ENCODE measurements at places on chromosomes 5 and 9. TPM values are rescaled to one million over a fixed set of nuclear protein-coding genes. Genes with fewer than 3 reads are reported as not detected.
A peak's percentile ranks its signal among the peaks of the same experiment; 100 is the strongest.

DNA sequence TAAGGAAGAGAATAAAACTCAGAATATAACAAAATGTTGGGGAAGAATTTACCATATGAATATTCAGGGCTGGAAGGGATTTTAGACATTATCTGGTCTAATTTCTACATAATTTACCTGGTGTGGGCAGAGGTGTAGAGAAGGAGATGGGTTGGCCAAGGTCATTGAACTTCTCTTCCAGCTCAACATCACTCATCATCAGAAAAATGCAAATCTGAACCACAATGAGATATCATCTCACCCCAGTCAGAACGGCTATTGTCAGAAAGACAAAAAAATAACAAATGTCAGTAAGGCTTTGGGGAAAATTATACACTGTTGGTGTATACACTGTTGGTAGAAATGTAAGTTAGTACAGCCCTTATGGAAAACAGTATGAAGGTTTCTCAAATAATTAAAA, 121.7 kb downstream of the PTTG1 start:
- H3K27ac ChIP-seq = no peak overlapping the region
- DNase-seq = no peak
- H3K36me3 ChIP-seq = no peaks in the 10 kb centered on the region
- H3K4me1 ChIP-seq = no peaks in the 10 kb centered on the region
- H3K27me3 ChIP-seq = no peaks in the 10 kb centered on the region
- H3K4me3 ChIP-seq = no peak overlapping the region

DNA sequence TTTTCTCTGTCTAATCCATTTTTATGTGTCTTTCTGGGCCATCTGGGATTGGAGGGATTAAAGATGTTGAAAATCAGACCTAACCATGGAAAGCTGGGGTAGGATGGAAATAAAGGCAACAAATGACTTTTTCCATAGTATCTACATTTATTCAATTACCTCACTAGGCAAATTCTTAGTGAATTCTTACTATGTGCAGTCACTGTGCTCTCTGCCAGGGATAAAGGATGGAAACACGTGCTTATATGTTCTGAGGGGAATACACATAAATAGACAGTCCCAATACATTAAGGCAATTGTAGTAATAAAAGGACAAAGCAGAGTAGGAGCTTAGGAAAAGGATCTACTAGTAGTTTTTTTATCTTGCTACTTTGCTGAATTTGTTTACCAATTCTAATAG, 214.2 kb downstream of the PRR16 start:
- H3K36me3 ChIP-seq = no peaks in the 10 kb centered on the region
- no peak overlapping the region for H3K4me3 ChIP-seq
- no peaks in the 10 kb centered on the region for H3K4me1 ChIP-seq

- no peak for DNase-seq
- no peaks in the 10 kb centered on the region for H3K36me3 ChIP-seq
- H3K4me3 ChIP-seq = no peak overlapping the region
- no peak overlapping the region for H3K27ac ChIP-seq
- no peaks in the 10 kb centered on the region for H3K4me1 ChIP-seq
Measured at GRCh38 chr5:41649659-41650058, 139.3 kb upstream of the PLCXD3 start.

- H3K4me3 ChIP-seq = no peak overlapping the region
- H3K27ac ChIP-seq = no peak overlapping the region
- no peak for DNase-seq
- H3K4me1 ChIP-seq = no peaks in the 10 kb centered on the region
- H3K36me3 ChIP-seq = no peaks in the 10 kb centered on the region
- H3K27me3 ChIP-seq = no peaks in the 10 kb centered on the region
Measured at GRCh38 chr9:117466111-117466510, 51.3 kb upstream of the ASTN2 start.

DNA sequence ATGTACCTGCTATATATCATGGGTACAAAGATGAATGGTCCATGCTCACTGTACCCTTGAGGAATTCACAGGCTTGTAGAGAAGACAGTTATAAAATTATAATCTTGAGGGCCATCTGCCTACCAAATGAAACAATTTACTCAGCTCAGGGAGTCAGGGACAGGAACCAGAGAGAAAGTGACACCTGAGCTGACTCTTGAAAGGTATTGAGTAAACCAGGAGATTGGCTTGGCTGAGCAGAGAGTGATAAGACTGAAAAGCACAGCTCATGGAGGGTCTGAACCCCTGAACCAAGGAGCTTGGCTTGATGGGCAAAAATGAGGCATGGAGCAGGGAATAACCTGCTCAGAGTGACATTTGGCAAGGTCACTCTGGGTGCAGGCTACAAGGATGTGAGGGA, 147.3 kb downstream of the FAM114A2 start:
- H3K4me3 ChIP-seq = no peak overlapping the region
- no peaks in the 10 kb centered on the region for H3K4me1 ChIP-seq
- H3K27me3 ChIP-seq = no peaks in the 10 kb centered on the region

PCDHB4 gene
- total RNA-seq = 9.2 TPM

MAP1B gene
- 2,233 TPM for total RNA-seq

DNA sequence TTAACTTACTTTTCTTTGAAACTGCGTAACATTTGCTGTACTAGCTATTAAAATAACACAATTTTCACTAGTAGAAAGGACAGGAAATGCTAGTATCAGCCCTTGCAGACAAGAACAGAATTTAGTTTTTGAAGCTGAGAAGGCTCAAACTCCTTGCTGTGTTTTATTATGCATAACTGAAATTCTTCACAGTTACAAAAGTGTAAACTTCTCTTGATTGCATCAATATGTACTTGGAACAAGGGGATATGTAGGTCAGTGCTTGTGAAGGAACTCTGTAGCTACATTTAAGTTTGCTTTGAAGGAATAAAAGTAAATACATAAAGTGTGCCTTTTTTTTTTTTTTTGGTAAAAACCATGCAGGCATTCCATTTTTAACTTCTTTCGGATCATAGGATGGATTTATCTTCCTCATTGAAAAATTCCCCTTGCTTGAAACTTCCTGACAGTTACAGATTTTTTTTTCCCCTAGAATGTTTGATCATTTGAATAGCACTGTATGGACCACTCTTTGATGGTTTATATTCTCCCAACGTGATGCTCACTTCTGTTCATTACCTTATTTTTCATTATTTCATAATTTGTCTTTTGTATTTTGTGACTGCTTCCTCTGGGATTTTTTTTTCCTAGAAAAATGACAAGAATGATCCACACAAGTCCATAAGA, 94.9 kb upstream of the DAB2 start:
- no peak for DNase-seq
- no peak overlapping the region for H3K27ac ChIP-seq
- no peaks in the 10 kb centered on the region for H3K36me3 ChIP-seq
- no peak overlapping the region for H3K4me3 ChIP-seq
- H3K4me1 ChIP-seq = peaks cover 8% of the 10 kb centered on the region

- DNase-seq = no peak
- peak overlapping the region; percentile 80 for H3K4me3 ChIP-seq
- peak overlapping the region; percentile 98 for H3K27ac ChIP-seq
Measured at GRCh38 chr9:97985058-97985861, 2.1 kb downstream of the ANP32B start.

EGFLAM gene
- total RNA-seq = 19.5 TPM

IDNK gene
- total RNA-seq = 5.1 TPM

LHX3 gene
- not detected for total RNA-seq

DNA sequence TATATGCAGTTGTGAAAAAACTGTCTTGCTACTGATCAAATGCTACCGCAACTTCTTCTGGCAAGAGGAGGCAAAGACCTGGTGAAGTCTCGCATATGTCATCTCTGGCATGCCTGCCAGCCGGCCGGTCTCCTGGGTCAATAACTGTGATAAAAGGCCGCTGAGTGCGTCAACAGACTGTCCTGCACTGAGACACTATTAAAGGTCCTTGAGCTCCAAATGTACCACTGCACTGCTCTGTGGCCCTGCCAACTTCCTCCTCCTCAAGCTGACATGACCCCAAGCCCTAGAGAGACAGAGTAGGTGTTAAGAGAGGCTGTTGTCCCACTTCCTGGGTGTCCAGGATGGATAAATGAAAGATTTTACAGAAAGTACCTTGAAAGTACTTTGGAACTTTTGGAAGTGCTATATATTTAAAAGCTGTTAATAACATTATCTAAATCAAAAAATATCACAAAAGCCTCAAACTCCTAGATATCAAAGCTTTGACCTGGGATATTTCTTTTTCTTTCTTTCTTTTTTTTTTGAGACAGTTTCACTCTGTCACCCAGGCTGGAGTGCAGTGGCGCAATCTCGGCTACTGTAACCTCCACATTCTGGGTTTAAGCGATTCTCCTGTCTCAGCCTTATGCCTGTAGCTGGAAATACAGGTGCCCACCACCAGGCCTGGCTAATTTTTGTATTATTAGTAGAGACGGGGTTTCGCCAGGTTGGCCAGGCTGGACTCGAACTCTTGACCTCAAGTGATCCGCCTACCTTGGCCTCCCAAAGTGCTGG, 31.5 kb downstream of the RAPGEF1 start:
- H3K36me3 ChIP-seq = no peaks in the 10 kb centered on the region
- no peak overlapping the region for H3K4me3 ChIP-seq
- no peaks in the 10 kb centered on the region for H3K27me3 ChIP-seq
- H3K4me1 ChIP-seq = peaks cover 8% of the 10 kb centered on the region
- peak overlapping the region; percentile 71 for H3K27ac ChIP-seq

DNA sequence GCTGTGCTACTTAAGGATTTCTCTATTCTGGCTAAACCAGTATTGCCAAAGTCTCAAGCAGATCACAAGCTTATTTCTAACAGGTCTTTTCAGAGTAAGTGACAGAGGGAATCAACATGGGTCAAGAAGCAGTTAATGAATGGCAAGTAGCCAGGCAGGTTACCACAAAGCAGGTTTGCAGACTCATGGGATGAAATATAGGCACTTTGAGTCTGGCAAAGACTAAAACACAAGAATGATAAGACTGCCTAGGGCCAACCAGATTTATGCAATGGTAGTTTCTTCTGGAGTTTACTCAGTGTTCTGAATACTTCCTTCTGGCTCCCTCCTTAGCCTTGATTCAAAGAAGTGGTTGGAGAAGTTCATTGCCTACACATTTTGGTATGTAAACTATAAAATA, 3.6 kb downstream of the HMGCS1 start:
- DNase-seq = no peak
- H3K27ac ChIP-seq = peak overlapping the region; percentile 8
- H3K4me3 ChIP-seq = no peak overlapping the region
- H3K4me1 ChIP-seq = peaks cover 17% of the 10 kb centered on the region
- H3K27me3 ChIP-seq = no peaks in the 10 kb centered on the region

DNA sequence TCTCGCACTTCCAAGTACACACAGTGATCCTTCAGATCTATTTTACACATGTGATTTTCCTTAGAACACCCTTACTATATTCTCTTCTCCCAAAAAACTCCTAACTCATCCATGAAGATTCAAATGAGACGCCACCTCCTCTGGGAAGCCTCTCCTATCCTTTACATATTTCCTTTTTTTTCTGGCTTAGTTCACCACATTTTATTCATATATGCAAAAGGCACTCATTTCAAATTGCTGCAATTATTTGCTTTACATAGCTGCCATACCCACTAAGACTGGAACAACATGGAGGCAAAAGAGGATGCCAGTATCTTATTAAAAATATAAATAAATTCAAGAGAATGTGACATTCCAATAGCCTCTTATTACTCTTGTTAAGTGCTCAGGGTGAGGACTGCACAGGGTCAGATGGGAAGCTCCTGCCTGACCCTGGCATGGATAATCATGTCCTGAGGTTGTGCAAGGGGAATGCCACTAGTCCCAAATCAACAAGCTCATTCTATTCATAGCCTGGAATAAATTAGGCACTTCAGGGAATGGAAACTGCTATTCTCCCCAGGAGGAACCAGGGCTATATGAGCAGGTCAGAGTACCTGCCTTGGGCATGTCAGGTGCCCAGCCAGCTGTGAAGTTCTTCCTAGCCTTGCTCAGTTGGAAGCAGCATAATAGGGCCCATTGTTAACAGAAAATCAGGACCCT, 262.9 kb downstream of the FBXL17 start:
- no peak for DNase-seq
- H3K36me3 ChIP-seq = no peaks in the 10 kb centered on the region
- no peaks in the 10 kb centered on the region for H3K4me1 ChIP-seq
- no peak overlapping the region for H3K27ac ChIP-seq
- no peaks in the 10 kb centered on the region for H3K27me3 ChIP-seq

TLR4 gene
- 71.2 TPM for total RNA-seq

CYSRT1 gene
- total RNA-seq = 0.66 TPM

GRCh38 chr9:74910036-74910435, 22.3 kb upstream of the TRPM6 start:
- H3K27ac ChIP-seq = no peak overlapping the region
- no peak overlapping the region for H3K4me3 ChIP-seq
- no peaks in the 10 kb centered on the region for H3K27me3 ChIP-seq
- no peaks in the 10 kb centered on the region for H3K36me3 ChIP-seq
- DNase-seq = no peak
- H3K4me1 ChIP-seq = no peaks in the 10 kb centered on the region

DNA sequence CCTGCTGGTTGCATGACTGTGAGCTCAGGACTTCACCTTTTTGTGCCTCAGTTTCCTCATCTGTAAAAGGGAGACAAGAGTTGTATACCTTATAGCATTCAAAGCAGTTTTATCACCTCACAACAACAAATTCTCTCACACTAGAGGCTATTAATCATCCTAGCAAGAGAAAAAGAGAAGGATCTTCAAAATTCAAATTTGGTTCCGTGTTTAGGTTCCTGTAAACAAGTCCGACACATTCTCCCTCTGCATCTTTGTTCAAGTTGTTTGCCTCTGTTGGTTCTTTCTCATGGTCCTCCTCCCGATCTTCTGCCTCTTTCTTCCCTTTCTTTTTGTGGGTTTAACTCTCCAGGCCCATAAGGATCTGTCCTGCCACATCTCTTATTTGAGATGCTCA, 218.0 kb downstream of the PIK3R1 start:
- H3K27me3 ChIP-seq = no peaks in the 10 kb centered on the region
- peaks cover 9% of the 10 kb centered on the region for H3K4me1 ChIP-seq
- no peak for DNase-seq
- H3K36me3 ChIP-seq = no peaks in the 10 kb centered on the region

NME5 gene
- total RNA-seq = 1.9 TPM

GRCh38 chr5:171442287-171443042, 23.0 kb downstream of the FGF18 start:
- no peak overlapping the region for H3K4me3 ChIP-seq

DNA sequence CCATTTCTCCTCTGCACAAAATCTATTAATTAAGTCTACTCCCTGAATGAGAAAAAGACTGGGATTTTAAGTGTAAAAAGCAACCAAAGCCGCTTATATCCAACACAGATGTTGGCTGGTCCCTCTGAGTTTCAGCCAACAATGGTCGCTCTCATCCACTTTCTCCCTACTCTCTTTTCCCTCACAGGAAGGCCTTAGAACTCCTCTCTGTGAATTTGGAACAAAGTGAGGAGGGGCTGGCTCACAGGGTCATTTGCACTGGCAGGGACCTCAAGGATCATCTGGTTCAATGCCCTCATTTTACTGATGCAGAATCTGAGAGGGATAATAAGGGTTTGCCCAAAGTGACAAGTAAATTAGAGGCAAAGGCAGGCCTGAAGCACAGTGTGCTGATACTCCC, 64.0 kb downstream of the DPYSL3 start:
- H3K4me1 ChIP-seq = no peaks in the 10 kb centered on the region
- H3K4me3 ChIP-seq = no peak overlapping the region
- DNase-seq = no peak
- peak overlapping the region; percentile 84 for H3K27ac ChIP-seq

SERF1A gene
- total RNA-seq = 6.3 TPM

GRCh38 chr9:130015353-130016019, 27.5 kb downstream of the FNBP1 start:
- H3K4me3 ChIP-seq = no peak overlapping the region
- H3K36me3 ChIP-seq = no peaks in the 10 kb centered on the region
- H3K27ac ChIP-seq = no peak overlapping the region
- no peaks in the 10 kb centered on the region for H3K4me1 ChIP-seq
